ENCODE measurements at places on chromosomes 7 and 10. TPM values are rescaled to one million over a fixed set of nuclear protein-coding genes. Genes with fewer than 3 reads are reported as not detected.
A peak's percentile ranks its signal among the peaks of the same experiment; 100 is the strongest.

The AASS gene
- 24.1 TPM for total RNA-seq

- H3K4me1 ChIP-seq = no peaks in the 10 kb centered on the region
- no peaks in the 10 kb centered on the region for H3K27me3 ChIP-seq
- no peaks in the 10 kb centered on the region for H3K36me3 ChIP-seq
- no peak overlapping the region for H3K27ac ChIP-seq
Observed at GRCh38 chr10:91513598-91514424, 103.7 kb downstream of the HECTD2 start.

GRCh38 chr7:127832592-127832991, 180.6 kb downstream of the SND1 start:
- no peaks in the 10 kb centered on the region for H3K36me3 ChIP-seq
- DNase-seq = no peak
- H3K27ac ChIP-seq = no peak overlapping the region
- H3K27me3 ChIP-seq = no peaks in the 10 kb centered on the region
- H3K4me3 ChIP-seq = no peak overlapping the region
- no peaks in the 10 kb centered on the region for H3K4me1 ChIP-seq

- H3K36me3 ChIP-seq = no peaks in the 10 kb centered on the region
- H3K4me3 ChIP-seq = no peak overlapping the region
- DNase-seq = no peak
Observed at GRCh38 chr7:155941688-155942087, 129.4 kb upstream of the SHH start.

- no peaks in the 10 kb centered on the region for H3K36me3 ChIP-seq
- H3K4me3 ChIP-seq = no peak overlapping the region
- no peak overlapping the region for H3K27ac ChIP-seq
- no peaks in the 10 kb centered on the region for H3K4me1 ChIP-seq
- no peak for DNase-seq
- no peaks in the 10 kb centered on the region for H3K27me3 ChIP-seq
Observed at GRCh38 chr10:51459476-51459875, 239.9 kb downstream of the CSTF2T start.

DNA sequence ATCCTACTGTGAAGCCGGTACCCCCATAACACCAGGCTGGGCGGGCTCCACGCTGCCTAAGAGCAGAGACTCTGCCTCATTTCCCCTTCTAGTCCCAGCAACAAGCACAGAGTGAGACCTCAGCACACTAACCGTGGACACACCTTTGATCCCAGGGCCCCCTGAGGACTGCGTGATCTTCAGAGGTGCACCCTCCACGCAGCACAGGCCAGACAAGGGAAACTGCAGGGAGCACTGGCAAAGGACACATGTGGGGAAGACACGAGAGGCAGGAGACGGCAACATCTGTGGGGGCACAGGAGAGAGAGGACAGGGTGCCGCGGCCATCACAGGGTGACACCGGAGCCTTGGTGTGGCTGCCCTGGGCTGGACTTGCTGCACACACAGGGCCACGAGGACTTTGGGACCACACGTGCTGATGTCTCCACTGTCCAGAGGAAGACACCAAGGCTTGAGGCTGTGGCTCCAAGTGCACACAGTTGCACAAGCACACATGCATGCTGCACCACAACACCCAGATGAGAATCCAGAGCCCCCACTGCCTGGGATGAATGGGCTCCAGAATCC, 128.8 kb downstream of the PTPRN2 start:
- H3K27ac ChIP-seq = no peak overlapping the region
- H3K36me3 ChIP-seq = no peaks in the 10 kb centered on the region
- DNase-seq = no peak
- H3K4me1 ChIP-seq = no peaks in the 10 kb centered on the region
- no peaks in the 10 kb centered on the region for H3K27me3 ChIP-seq

DNA sequence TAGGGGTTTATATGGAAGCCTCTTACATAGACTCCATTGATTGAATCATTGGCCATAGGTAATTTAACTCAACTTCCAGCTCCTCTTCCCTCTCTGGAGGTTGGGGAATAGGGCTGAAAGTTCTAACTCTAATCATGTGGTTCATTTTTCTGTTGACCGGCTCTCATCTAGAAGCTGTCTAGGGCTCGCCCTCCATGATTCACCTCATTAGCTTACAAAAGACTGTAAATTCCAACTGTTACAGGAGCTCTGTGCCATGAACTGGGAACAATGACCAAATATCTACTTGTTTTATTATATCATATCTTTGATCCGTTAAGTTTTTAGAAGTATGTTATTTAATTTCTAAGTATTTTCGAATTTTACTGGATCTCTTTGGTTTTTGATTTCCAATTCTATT, 263.0 kb downstream of the TCF7L2 start:
- H3K27ac ChIP-seq = no peak overlapping the region
- no peak overlapping the region for H3K4me3 ChIP-seq
- no peaks in the 10 kb centered on the region for H3K36me3 ChIP-seq
- H3K4me1 ChIP-seq = no peaks in the 10 kb centered on the region

The TMEM254 gene
- total RNA-seq = 95.9 TPM

DNA sequence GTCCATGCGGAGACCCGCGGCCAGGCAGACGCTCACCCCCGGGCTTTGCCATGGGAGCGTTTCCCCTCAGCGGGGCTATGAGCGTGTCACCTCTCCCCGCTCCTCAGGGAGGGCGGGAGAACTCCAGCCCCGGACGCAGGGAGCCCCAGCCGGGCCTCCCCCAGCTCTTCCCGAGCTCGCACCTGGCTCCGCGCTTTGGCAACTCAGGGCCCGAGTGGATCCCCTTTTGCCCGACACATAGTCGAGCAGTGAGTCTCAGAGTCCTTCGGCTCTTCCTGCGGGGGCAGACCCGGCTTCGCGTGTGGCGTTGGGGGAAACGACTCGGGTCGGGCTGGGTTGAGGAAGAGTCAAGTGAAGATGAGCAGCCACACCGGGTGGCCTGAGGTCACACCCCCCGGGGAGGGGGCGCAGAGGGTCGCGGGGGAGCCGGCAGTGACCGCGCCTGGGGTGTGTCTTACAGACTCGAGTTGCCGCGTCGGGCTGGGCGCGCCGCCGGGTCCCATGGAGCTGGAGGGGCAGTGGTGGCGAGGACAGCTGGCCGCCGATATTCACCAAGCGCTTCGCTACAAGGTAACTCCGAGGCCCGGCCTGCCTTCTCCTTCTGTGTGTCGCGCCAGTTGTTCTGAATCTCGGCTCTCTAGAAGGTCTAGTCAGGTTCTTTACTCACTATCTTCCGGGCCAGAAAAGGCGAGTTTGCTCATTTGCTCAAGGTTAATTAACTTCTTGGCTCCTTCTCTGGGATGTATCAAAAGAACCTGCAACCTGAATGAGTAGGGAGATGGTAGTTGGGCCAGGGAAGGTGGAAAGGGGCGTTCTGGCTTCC, 721 bp downstream of the CCNJ start:
- peak; percentile 29 for DNase-seq
- H3K4me1 ChIP-seq = no peaks in the 10 kb centered on the region

- no peak for DNase-seq
- no peaks in the 10 kb centered on the region for H3K36me3 ChIP-seq
- peak overlapping the region; percentile 7 for H3K27ac ChIP-seq
- no peaks in the 10 kb centered on the region for H3K4me1 ChIP-seq
- peak overlapping the region; percentile 1 for H3K4me3 ChIP-seq
Observed at GRCh38 chr7:25260862-25261494, 32.7 kb upstream of the NPVF start.

DNA sequence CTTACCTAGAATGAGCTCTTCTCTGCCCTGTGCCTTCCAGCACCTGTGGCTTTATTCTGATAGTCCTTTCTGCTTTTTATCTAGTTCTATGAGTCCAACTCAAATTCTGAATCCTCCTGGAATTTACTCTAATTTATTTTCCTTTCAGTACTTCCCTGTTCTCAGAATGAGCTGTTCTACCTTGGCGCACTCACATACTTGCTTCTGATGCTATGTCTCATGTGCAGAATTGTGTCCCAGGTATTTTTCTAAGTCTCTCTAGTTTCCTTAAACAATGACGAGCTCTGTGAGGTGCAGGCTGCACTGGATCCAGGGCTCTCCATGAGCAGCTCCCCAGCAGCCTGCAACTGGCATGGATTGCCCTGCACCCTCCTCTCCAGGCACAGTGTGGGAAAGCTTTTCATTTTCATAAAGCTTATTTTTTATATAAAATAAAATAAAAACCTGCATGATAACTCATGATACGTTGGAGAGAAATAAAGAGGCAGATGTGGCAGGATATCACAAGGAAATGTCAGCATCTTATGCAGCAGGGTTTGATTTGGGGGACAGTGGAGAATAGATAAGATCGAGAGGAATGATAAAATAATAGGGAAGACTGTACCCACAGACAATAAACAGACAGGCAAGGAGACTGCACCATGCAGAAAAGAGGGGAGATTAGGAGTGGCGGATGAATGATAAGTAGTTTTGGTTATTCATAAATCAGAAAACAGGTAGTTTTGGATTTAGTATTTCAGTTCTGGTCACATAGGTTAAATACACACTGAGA, 258.2 kb upstream of the POM121L12 start:
- H3K4me3 ChIP-seq = no peak overlapping the region
- no peak for DNase-seq
- H3K36me3 ChIP-seq = no peaks in the 10 kb centered on the region
- H3K4me1 ChIP-seq = no peaks in the 10 kb centered on the region
- no peak overlapping the region for H3K27ac ChIP-seq

The SLC26A5 gene
- total RNA-seq = 3.9 TPM

The GIMAP5 gene
- 11.1 TPM for total RNA-seq

DNA sequence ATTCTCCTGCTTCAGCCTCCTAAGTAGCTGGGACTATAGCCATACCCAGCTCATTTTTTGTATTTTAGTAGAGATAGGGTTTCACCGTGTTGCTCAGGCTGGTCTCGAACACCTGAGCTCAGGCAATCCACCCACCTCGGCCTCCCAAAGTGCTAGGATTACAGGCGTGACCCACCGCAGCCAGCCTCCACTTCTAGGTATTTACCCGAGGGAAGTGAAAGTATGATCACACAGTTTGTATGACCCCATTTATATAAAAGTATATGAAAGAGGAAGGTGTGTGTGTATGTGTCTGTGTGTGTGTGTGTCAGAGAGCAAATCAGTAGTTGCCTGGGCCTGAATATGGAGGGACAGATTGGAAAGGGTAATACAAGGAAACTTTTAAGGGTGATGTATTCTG, 2.0 kb upstream of the PURB start:
- peaks cover 8% of the 10 kb centered on the region for H3K4me1 ChIP-seq
- DNase-seq = no peak
- H3K27ac ChIP-seq = no peak overlapping the region
- H3K36me3 ChIP-seq = no peaks in the 10 kb centered on the region
- no peaks in the 10 kb centered on the region for H3K27me3 ChIP-seq
- no peak overlapping the region for H3K4me3 ChIP-seq
